GM10248 (cell line): ENCODE measurements at places on chromosomes 11 and 22.

- DNase-seq, result no peak
Measured at GRCh38 chr11:70608568-70609470, 210.5 kb downstream of the CTTN start.

DNA sequence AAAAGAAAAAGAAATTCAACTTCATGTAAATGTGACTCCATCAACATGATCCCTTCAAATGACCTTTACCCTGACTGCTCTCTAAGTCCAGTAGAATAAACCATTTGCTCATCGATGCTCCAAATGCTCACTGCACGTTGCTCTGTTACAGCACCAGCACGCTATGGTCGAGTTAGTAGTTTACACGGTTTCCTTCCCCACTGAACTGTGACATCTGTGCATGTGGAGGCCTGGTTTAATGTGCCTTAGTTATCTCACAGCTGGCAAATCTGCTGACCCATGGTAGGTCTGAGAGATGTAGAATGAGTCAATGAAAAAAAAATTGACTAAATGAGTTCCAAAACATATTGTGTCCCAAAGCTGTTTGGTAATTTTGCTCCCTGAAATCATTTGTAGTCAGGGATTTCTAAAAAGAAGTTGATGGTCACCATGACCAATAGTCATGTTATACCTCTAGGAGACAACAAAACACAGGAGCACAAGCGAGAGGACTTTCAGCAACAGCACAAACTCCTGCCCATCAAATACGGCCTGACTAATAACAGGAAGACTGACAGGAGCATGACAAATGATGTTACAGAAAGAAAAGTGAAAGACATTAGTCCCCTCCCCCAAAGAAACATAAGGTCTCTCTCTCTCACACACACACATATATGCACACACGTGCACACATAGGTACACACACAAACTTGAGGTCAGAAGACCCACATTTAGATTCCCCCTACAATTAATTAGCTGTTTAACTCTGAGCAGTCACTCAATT, 624.5 kb downstream of the OPCML start:
- DNase-seq, result no peak

- peak; percentile 48 for DNase-seq
Measured at GRCh38 chr22:17159504-17159951, 451 bp upstream of the HDHD5 start.

DNA sequence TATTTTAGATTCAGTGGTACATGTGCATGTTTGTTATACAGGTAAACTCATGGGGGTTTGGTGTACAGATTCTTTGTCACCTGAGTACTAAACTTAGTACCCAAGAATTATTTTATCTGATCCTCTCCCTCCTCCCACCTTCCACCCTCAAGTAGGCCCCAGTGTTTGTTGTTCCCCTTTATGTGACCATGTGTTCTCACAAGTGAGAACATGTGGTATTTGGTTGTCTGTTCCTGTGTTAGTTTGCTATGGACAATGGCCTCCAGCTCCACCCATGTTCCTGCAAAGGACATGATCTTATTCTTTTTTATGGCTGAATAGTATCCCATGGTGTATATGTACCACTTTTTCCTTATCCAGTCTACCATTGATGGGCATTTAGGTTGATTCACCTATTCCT, 6.8 kb downstream of the SMIM38 start:
- DNase-seq, result no peak

DNA sequence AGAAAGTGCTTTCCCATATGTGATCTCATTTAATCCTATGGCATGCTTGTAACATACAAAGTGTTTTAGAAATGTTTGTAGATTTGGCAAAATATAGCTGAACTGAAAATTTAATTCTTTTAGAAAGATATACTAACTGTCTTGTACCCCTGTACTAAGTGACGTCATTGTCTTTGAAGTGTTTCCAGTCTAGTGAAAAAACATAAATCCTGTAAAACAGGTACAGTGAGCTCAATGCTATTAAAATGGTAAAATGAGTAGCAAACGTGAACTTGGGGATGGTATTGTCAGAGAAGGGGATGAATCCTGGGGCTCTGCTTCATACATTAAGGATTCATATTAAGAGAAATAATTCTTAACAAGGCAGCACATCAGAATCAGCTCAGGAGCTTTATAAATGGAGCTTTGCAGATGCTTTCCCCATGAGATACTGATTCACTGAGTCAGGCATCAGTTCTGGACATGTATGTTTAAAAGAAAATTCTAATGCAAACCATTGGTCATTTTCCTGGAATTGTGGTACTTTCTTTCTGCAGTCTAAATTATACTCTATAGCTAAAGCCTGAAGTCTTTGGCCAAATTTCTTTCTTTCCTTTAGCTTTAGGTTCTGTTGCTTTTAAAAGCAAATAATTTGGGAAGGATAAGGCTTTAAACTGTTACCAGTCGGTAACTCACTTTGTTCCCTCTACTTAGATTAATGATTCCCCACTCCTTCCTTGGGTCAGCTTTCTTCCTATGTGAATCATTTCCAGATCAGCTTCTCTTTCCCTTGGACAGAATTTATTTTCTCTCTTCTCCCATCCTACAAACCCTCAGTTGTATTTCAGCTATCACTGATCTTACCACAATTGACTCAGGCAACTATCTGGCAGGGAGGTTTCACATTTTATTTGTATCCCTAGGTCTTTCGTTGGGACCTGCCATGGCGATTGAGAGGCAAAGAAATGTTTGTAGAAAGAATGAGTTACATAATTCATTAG, 57.5 kb upstream of the DDI1 start:
- no peak for DNase-seq

- DNase-seq, result no peak
Measured at GRCh38 chr22:36900880-36901279, 12.5 kb upstream of the CSF2RB start.

- DNase-seq, result no peak
Measured at GRCh38 chr11:102703826-102704493, 1.6 kb downstream of the MMP27 start.

DNA sequence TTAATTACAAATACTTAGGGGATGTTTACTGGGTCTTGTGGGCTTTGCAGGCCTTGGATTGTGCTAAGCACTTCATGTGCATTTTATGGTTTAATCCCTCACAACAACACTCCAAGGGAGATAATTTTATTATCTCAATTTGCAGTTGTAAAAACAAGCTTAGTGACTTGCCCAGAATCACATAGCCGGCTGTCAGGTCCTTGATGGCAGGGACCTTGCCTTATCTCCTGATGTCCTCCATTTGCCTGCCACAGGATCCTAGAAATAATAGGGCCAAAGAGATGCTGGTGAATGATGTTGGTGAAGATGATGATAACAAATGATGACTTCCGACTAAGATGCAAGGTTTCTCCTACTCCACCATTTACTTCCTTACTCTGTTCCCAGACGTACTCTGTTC, 385.4 kb downstream of the TMEM135 start:
- no peak for DNase-seq

DNA sequence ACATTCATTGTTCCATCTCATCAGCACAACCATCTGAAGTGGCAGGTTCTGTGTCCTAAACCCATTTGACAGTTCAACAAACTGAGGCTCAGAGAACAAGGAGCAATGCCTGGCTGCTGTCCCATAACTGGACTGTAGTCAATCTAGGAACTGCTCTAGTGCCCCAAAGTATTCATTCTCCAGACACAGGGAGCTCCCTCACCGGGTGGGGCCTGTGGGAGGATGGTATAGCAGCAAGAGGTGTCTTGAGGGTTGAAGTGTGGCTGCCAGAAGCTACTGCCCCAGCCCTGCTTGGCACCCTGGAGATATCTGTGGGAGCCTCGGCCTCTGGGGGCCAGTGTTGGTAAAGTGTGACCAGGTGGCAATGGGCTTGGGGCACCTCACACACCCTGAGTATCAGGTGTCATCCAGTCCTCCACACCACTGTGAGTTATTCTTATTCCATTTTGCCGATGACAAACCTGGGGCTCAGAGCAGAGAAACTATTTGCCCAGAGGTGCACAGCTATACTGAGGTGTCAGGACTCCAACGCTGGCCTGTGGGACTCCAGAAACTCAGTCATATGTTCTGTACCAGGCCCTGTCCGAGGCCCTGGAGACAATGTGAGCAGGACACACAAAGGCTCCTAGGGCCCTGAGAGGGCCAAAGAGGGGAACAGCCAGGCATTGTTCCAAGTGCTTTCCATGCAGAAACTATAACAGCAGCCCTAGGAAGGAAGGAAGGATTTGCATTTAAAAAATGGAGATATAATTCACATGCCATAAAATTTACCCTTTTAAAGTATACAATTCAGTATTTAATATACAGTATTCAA, 46.0 kb upstream of the KLHL35 start:
- DNase-seq, result no peak

DNA sequence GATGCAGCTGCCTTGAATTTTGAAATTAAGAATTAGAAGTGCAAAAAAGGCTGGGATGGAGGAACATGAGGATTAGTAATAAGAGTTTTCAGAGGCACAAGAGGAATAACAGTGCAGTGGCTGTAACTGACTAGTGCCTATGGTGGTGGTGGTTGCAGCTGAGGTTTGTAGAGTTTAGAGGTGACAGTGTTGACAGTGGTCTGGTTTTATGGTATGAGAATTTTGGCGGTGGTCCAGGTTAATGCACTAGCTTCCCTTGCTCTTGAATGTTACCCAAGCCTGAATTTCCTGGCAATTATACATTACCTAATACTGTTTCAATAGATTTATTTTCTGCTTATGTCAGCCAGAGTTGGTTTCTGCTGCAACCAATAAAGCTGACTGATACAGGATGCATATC, 112.8 kb upstream of the C11orf87 start:
- DNase-seq, result no peak

- no peak for DNase-seq
Measured at GRCh38 chr11:18452927-18453326, 2.7 kb upstream of the LDHAL6A start.

GRCh38 chr22:46150655-46151477, 540 bp downstream of the PPARA start:
- peak; percentile 74 for DNase-seq

DNA sequence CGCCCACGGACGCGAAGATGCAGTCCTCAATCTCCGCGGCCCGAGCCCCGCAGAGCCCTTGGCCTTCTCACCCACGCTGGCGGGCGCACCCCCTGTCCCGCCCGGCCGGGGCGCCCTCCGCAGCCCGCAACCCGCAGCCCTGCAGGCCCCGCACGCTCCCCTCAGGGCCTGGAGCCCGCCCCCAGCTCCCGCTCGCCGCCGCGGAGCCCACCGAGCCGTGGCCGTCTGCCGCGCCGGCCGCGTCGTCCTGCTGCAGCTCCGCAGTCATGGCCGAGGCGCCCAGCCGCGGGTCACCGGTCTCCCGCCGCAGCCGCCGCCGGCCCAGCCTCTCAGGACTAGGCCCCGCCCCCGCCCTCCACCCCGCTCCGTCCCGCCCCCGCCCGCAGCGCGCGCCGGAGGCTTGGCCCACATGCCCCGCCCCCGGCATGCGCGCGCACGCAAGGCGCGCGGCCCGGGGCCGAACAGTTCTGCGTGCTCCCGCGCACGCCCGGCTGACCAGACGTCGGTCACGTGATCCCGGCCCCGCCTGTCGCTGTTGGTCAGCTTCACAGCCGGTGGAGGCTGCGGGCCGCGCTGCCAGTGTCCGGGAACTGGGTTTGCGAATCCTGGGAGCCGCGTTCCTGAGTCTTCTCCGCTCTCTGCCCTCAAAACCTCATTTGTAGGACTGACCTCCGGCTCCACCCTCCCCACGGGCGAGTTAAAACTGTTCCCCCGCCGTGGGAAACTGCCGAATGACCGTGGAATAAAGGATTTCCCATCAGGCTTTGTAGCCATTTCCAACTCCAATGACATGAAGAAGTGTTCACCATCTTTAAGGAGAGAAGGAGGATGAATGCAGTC, at the start of gene USP28:
TSS of gene USP28 (minus strand) at position 339 of the 840 bp plus-strand sequence. CDS start at position 268, 71 bp downstream.
- DNase-seq, result peak; percentile 98

- DNase-seq, result no peak
Measured at GRCh38 chr11:110832539-110832938, 120.3 kb upstream of the ARHGAP20 start.
